ENCODE measurements at places on chromosomes 6 and 20.

DNA sequence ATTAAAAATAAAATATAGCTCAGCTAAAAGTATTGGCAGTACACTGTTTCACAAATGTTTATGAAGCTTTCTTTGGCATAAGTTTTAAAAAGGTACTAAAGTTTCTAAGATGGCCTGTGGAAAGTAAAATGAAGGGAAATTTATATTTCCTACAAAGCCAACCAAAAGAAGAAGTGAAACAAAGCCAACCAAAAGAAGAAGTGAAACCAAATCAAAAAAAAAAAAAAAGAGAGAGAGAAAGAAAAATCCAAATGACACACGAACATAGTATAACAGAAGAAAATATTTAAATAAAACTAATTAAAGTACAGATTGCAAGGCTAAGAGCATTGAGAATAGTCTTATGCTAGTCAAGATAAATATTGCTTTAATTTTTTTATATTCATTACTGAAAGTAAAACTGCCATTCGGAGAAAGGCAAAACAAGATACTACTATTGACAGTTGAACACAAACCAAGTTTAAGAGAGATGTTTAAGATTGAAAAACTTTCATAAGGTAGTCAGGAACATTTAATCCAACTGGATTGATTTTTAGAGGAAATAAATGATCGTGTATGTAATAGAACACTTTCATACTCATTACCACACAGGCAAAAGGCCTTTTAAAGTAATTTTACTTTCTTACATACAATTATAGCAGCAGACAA, 12.8 kb upstream of the KHDRBS2 start:
- no peak for DNase-seq

DNA sequence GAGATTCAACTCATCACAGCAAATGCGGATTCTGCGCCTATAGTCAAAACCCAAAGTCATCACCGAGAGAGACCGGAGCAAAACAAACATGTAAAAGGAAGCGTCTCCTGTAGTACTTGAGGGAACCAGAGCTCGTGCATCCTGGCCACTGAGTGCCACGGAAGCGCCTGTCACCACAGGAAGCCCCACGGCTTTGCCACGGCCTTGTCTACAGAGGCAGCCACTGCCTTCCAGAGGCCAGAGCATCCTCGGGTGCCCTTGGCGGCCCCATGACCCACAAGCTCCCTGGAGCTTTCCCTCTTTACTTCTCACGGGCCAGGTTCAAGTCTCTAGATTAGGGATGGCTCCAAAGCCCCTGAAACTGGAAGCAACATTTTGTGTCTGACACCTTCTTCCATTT, 7.5 kb downstream of the TCFL5 start:
- DNase-seq, result no peak

GRCh38 chr6:121516331-121516730, 80.9 kb downstream of the GJA1 start:
- DNase-seq, result no peak

GRCh38 chr6:90158936-90159335, 137.7 kb downstream of the BACH2 start:
- DNase-seq, result no peak

GRCh38 chr6:138013959-138014358, 93.3 kb downstream of the PERP start:
- no peak for DNase-seq

DNA sequence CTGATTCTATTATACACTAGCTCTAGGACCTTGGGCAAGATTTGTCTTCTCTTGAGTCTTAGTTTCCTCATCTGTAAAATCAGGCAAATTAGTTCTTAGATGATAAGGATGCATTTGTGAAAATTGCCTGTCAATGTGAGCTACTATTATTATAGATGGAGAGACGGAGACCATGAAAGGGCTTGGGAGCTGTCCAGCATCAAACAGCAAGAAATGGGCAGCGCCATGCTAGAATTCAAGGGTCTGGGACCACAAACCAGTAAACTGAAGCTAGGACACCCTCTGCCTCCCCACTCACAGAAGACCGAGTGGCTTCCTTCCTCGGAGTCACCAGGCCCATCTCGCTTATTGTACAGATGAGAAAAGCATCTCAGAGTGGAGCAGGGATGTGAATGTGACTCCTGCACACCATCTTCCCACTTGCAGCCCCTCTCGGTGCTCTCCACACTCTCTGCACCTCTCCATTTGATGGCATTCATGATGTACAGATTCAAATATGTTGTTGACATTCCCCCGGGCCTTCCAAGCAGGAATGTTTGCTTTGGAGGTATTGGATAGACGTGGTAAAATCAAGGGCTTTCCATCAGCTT, 24.1 kb upstream of the BPIFA3 start:
- no peak for DNase-seq

DNA sequence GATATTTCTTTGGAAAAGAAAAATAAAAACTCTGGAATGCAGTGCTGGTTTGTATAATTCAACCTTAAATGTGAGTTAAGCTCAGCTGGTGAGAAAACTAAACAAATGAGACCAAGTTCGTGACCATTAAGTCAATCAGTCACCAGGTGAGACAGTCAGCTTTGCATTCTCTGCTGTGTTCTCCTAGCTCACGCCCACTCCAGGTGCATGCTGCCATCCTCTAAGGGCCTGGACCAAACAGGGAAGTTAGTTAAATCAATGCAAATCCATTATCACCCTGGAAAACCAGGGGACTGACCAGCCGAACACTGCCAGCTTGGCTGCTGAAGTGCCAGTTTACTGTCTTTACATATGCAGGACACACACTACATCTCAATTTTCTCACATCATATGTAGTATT, 7.2 kb downstream of the TPBG start:
- DNase-seq, result no peak

GRCh38 chr20:63017826-63018411, 11.2 kb upstream of the BHLHE23 start:
- no peak for DNase-seq

GRCh38 chr20:389220-389619, 8.7 kb downstream of the TRIB3 start:
- DNase-seq, result no peak

GRCh38 chr6:148459238-148459637, 116.6 kb downstream of the SASH1 start:
- no peak for DNase-seq

GRCh38 chr6:22737331-22737730, 168.0 kb downstream of the HDGFL1 start:
- DNase-seq, result peak; percentile 36

- DNase-seq, result no peak
These were observed 116.0 kb upstream of the VGLL2 start for GRCh38 chr6:117149324-117149723.

- DNase-seq, result no peak
These were observed 24.3 kb downstream of the TFAP2B start for GRCh38 chr6:50842861-50843384.

DNA sequence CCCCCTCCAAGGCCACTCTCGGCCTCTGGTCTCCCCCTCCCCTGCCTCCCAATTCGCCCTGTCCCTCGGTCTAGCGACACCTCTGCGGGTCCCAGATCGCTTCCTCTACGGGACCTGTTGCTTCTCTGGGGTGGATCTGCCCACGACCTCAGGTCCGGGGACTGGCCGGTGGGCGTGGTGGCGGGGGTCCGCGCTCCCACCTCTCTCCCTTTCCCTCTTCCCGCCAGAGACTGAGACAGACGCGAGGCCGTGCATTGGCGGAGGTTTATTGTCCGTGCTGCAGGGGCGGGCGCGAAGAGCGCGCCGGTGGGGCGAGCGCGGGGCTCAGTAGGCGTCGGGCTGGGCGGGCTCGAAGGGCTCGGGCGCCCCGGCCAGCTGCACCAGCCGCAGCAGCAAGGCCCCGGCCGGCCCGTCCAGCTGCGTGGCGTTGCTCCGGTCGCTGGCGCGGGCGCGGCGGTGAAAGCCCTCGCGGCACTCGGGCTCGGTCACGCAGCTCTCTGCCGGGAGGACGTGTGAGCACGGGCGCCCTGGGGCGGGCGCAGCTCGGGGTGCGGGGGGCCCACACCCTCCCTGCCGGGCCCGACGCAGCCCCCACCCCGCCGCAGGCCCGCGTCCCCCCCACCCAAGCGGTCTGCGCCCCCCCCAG, 2.1 kb downstream of the AVP start:
- no peak for DNase-seq

- DNase-seq, result no peak
These were observed 9.0 kb upstream of the FAM110A start for GRCh38 chr20:824490-824889.

- DNase-seq, result no peak
These were observed 15.6 kb upstream of the HMGN3 start for GRCh38 chr6:79250107-79250514.
